Ureter (tissue), 1 donor: ENCODE measurements at places on chromosomes 3 and 15.

DNA sequence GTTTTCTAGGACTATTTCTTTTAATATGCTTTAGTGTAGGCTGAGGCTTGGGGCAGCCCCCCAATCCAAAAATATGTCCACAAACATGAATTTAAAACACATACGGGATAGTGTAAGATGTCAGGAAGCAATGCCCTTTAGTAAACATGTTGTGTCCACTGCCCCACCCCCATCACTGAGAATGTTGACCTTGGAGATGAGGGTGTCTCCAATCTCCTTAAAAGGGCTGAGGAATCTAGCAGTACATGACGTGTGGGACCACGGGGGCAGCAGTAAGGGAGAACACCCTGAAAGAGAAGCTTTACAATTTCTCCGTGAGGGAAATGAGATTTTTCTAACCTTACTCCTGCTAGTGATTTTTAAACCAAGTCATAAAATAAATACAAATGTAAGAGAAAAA lies 84.7 kb downstream of the SQOR start:
- no peak for DNase-seq

GRCh38 chr3:87796843-87797185 lies 262.0 kb downstream of the CGGBP1 start:
- DNase-seq, result no peak

DNA sequence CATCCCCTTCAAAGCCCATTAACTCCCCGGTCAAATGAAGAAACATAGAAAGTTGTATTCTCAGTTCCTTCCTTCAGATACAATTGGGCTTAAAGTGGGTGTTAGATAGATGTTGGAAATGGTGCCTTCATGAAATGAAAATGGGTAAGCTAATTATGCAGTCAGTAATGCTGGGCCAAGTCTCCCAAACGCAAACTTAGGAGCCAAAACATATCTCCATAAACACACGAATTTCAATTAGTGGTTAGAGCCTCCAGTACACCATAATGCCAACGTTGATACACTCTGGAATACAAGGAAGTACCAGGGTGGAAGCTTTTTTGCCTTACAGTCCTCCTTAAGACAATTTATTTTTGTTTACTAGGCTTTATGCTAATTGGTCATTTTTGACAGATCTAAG lies 1059.0 kb downstream of the TUSC7 start:
- DNase-seq, result no peak

DNA sequence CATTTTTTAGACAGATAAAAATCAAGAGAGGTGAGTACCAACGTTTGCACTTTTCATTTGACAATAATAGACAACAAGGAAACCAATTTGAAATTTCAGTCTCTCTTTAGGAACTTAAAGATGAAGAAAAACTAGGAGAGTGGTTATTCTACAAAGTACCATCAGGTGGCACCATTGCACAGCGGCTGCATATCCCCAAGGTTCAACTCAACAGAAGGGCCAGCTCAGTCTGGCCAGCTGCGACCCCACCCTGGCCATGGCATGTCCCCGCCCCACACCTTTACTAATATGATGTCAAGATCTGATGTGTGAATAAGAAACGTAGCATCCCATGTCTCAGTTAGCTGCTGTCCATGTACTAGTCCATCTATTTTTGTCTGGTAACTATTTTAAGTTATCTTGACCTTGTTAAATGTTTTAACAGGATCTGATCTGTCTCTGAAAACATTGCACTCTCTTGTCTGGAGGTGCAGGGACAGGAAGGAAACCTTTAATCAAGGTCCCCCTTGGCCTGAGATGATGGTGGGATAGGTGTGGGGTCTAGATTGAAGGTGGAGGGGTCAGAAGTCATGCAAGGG lies 35.5 kb upstream of the CGNL1 start:
- DNase-seq, result no peak

DNA sequence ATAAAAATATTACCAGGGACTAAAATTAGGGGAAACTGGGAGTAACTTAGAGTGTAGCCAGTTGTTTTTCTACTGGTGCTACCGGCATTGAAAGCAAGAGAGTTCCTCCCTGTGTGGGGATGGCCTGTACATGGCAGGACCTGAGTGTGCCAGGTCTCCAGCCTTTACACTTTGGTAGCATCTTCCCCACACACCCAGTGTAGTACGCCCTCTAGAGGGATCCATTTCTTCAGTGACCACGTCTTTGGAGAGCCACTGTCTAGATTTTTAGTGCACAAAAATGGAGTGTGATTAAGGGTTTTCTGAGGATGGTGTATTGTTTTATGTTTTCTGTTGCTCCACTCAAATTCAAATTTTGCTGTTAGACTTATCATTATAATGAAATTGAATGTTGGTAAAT lies 507.0 kb upstream of the TPRG1 start:
- no peak for DNase-seq

DNA sequence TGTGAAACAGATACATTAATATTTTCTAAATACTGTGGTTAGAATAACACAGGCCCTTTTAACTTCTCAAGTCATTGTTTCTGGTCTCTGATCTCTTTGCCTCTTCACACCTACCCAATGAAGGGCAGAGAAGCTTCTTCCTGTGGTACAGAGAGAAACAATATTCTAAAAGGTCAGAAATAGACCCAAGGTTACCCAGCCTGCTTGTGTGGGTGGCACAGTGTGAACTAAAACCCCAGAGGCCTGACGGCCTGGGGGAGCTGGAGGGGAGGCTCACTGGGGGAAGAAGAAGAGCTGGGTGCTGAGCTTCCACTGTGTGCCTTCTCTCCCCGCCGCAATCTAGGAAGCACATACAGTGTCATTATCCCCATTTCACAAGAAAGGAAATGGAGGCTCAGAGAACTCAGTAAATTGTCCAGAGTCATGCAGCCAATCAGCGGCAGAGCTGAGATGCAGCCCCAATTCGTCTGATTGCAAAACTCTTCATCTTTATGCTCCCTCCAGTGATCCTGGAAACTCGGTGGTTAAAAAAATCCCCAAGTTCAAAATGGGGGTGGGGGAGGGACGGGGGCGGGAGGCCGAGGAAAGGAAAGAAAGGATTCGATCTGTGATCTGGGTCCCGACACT lies 64.1 kb upstream of the HEG1 start:
- no peak for DNase-seq

DNA sequence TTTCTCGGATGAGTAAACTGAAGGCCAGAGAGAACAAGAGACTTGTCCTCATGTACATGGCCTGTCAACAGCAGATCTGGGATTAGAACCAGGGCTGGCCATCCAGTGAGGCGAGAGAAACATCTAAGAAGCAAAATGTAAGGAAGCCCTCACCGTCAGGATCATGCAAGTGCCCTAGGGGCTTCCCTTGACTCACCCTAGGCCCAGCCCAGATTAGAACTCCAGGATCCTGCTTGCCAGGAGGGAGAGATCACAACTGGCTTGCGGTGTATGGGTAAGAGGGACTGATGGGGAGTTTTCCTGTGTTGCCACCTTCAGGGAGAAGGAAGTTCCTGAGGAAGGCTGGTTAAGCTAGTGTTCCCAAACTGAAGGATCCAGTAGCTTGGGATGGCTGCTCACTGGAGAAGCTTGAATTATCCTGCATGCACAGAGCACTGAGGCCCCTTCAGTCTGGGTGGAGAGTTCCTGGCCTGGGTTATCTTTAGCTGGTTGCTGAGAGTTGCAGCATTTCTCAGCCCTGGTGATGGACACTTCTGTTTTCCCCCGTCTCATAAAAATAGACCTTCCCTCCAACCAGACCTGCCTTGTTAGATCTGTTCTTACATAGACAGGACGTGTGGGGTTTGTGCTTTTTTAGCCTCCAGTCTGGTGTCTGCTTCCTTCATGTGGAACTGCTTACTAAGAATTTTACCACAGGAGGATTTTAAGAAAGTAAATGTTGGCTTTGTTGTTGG lies 28.2 kb upstream of the XIRP1 start:
- no peak for DNase-seq

DNA sequence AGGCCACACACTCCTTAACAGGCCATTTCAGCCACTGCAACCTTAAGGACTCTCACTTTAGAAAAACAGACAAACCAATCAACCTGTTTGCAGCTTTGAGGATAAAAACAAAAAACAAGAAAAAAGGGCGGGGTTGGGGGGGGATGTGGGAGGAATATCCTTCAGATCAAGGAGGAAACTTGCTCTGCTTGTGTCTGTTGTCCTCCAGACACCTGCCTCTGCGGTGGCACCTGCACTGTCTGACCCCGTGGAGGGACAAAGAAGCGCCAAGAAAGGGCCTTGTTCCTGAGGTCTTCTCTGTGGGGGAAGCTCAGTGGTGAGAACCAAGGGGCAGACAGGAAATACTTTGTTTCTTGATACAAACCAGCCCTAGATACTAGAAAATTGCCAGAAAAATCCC lies 70.5 kb downstream of the POLR2M start:
- DNase-seq, result no peak

DNA sequence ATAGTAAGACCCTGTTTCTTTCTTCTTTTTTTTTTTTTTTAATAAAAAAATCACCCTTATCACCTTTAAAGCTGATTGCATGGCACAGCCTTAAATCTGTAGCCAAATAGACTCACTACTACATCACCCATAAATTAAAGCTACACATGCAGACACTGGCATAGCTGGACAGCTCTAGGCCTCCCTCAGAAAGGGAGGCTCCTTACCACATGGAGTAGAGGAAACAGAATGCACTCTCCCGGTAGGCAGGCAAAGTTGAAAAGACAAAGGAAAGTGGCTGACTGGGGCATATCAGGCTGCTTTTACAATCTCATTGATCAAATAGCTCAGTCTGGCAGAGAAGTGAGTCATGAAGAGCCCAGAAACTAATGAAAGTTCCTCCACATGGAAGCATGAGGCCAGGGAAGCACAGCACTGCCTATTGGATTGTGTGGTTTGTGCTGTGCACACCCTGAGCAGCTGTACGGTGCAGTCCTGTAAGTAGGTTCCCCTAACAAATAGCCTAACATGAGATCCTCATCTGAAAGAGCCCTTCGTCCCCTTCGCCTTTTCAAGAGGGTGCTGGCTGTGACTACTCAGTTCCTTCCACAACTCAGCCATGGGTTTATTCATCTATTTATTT lies 32.7 kb upstream of the FAM98B start:
- no peak for DNase-seq
